Fibroblast of skin of right biceps (primary cell): ENCODE measurements at places on chromosomes 7 and 10.
A peak's percentile ranks its signal among the peaks of the same experiment; 100 is the strongest.

GRCh38 chr7:80413383-80413945, 98.4 kb downstream of the GNAT3 start:
- DNase-seq = no peak

DNA sequence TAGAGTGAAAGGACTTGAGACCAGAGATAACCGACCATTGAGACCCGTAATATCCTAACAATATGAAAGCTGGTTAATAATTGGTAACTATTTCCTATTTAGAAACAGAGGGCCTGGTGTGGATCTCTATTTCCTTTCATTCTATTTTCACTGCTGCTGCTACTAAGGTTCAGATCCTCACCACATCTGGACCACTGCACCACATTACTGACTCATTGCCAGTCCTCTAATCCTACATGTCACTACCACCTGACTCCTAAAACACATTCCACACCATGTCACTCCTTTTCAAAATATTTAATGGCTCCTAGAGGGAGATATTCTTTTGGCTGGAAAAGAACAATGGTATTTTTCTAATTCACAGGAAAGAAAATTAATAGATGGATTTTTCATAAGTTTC, 6.4 kb downstream of the USP54 start:
- peak; percentile 41 for DNase-seq

DNA sequence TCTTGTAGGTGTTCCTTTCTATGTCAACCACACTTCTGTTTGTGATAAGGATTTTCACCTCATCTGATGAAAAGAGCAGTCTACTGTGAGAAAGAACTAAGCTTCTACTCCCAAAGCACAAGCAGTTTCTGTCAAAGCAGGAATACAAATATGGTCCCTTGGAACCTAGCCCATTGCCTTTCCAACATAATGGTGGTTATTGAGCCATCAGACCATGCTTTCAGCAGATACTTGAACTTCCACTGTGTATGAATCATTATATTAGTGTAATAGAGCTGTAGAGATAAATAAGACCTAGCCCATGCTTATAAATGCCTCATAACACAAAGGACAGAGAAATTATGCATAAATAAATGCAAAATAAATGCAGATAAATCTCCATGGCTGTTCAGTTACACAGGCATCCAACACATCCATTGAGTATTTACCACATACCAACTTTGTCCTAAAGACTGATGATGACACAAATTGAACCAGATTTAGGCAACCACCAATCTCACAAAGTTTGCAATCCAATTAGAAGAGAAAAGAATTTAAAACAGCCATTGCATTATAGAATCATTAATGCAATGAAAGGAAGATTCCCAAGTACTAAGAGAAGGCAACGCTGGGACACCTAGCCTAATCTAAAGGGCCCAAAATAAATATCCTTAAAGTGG, 729.4 kb upstream of the C7orf33 start:
- peak; percentile 81 for DNase-seq

DNA sequence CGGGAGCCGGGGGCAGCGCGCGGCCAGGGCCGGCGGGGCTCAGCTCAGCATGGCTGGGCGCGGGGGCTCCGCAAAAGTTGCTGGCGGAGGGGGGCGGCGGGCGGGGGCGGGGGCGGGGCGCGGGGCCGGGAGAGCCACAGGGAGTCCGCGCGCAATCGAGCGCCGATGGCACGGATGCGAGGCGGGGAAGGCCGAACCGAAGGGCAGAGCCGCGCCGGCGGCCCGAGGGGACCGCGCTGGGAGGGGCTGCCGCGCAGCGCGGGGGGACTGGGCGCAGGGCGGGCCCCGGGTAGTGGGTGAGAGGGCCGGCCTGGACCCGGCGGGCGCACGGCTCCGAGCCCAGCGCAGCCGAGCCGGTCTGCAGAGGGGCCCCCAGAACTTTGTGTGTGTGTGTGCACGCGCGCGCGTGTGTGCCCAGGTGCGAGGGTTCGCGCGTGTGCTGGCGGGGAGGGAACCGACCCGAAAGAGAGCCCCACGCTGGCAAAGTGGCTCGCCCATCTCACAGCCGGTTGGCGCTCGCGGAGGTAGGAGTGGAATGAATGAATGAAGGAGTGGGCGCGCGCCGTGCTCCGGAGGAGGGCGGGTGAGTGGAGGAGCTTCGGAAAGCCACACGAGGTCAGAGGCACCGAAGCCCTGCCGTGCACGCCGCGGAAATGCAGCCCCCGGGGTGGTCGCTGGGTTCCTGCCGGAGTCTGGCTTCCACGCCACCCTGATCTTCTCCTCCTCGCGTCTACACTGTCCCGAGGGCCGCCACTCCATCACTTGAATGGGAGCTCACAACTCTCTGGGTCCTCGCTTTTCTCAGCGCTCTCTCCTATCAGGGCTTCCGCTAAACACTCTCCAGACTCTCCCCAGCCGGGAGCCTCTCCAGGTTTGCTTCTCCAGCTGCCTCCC, at the start of gene HIPK2:
HIPK2 (minus strand) TSS at position 51 of the 894 bp plus-strand sequence. CDS start 375 bp downstream, outside the sequence.
- peak; percentile 80 for DNase-seq

DNA sequence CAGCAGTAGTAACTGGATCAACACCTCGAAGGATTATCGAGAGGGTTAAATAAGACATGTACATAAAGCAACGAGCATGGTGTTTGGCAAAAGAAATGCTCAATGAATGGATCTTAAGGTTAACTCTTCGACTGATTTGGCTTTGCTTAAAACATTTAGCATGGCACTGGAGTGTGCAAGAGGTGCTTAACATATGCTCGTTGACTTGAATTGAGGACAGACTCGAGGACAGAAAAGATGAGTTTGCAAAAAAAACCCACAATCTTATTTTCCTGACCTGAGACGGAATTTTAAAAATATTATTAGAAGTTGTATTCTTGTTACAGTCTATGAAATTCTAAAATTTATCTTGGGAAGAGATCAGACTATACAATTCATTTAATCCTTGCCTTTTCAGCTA, 49.4 kb upstream of the ST8SIA6 start:
- DNase-seq = no peak

DNA sequence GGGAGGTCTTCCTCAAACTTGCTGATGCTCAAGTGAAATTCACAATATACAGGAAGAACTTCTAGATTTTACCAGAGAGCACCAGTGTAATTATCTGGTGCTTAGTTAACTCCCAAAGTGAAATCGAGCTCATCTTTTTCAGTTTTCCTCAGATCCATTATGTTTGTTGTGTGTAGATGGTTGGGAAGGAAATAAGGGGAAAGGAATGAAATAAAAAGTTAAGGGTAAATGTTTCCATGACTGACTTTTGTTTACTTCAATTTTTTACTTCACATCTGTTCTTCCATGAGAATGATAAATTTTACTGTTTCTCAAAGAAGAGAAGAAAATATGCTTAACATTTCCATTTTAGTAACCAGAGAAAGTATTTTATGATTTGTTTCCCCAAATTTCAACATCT, 21.3 kb downstream of the FAM107B start:
- DNase-seq = no peak

GRCh38 chr10:90530521-90530920, 327.3 kb downstream of the HTR7 start:
- DNase-seq = peak; percentile 1

DNA sequence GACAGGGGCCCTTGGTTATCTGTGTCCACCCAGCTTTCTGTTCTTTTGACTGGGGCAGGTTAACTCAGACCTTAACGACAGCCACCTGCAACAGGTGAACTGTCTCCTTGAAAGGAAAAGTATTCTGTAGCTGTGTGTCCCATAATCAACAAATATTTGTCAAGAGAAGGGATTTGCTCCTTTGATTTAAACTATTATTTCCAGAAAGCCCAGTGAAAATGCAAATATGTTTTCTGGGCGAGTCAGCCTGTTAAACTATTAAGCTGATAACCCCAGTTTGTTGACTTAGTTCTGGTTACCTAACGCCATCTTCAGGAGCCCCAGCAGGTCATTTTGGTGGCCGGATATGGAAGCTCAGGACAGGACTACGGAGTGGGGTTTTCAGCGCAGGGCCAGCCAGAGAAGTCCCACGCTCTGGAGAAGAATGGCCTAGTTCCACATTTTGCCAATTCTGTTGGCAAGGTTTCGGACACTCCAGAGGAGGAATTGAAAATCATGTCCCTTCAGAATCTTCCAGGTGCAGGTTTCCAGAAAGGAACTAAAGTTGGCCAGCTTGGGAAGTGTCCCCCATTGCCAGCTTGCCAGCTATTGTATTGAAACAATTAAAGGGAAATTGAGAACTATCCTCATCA, 54.5 kb downstream of the ADRA2A start:
- DNase-seq = no peak

DNA sequence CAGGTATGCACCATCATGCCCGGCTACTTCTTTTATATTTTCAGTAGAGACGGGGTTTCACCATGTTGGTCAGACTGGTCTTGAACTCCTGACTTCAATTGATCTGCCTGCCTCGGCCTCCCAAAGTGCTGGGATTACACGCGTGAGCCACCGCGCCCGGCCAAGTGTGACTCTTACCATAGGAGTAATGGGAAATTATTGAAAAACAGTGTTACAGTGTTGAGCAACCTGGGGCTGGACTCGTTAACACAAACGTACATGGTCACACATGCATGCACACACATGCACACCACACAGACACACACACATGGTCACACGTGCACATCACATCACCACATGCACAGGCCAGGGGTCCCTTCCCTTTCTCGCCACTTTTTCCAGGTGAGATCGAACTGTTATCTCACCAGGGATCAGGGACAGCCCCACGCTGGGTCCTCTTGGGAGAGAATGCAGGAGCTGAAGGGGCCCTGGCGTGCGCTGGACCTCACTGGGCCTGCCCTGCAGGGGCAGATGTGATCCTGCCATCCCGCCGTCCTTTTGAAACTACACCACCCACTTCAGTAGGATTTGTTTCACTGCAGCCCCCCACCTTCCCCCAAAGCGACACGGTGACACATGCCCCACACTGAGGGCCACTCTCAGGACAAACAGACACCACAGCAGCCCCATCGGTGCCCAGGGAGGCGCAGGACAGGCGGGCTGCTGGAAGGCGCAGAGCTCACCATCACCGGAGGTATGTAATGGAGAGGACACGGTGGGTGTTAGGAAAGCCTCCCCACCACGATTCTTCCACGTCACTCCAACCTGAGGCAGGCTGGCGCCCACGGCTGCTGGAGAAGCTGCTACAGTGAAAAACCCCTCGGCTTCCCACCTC, 10.2 kb downstream of the RADIL start:
- DNase-seq = no peak

DNA sequence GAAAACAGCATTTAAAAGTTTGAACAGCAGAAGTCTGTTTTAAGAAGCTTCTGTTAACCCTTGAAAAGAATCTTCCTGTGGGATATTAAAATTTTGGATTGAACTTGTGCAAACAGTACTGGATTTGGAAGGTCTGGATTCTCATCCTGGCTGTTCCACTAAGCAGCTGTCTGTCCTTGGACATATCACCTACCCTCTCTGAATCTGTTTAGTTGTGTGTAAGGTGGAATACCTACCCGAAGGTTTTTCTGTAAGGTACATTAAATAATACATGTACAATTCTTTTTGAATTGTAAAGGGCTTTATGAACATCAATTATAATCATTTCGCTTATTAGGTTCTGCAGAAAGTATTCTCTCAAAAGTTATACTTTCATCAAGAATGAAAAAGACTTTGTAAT, 2.2 kb downstream of the PDCD4 start:
- DNase-seq = no peak

DNA sequence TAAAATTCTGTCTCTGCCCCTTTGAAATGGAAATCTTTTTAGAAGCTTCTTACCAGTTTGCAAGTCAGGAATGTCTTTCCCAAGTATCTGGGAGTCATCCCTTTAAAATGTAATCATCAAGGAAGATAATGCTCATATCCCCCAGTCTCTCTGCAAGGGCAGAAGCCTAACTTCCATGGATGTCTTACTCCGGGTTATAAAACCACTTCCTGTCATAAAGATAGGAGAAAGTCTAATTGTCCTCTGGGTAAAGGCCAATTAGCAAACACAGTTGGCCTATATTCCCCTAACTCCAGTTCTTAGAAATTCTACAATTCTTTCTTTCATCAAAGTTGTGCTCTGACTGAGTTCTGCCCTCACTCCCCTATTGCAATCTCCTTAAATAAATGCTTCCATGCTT, 1631.5 kb upstream of the LRRTM3 start:
- peak; percentile 79 for DNase-seq

DNA sequence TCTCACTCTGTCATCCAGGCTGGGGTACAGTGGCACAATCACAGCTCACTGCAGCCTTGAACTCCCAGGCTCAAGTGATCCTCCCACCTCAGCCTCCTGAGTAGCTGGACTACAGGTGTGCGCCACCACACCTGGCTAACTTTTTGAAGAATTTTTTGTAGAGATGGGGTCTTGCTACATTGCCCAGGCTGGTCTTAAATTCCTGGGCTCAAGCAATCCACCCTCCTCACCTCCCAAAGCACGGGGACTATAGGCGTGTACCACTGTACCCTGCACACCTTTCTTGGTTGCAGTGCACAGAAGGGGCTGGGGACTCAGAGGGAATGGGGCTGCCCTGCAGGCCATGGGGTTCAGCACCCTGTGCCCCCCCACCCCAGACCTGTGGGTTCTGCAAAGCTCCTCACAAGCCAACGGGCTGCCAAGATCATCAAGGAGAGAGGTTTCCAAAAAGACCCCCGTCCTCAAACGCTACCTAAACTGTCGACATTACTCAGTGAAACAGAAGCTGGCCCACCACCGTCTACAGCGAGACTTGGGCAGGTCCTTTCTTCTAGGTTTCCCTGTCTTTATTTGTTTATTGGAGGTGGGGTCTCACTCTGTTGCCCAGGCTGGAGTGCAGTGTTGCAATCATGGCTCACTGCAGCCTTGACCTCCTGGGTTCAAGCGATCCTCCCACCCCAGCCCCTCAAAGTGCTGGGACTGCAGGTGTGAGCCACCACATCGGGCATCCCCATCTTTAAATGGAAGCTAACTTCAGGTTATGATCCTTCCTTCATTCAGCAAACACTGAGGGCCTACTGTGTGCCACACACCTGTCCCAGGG, 26.6 kb upstream of the ELFN1 start:
- no peak for DNase-seq
